ENCODE measurements at places on chromosomes 6 and 20.

DNA sequence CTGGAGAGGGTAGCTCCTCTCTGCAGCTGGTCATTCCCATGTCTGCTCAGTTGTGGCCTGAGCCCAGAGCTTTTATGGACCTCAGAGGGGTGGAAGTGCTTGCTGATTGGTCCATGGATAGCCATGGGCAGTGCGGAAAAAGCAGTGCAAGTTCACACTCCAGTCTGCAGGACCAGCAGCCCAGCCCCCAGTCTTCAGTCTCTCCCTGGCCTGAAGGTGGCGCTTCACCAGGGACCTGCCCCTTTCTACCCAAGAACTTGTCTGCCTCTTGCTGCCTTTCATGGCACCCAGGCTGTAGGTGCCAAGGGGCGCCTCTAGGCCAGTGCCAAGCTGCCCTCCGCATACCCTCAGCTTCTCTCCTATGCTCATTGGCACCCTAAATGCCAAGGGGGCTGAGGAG lies 91.0 kb downstream of the TBXT start:
- DNase-seq = no peak

DNA sequence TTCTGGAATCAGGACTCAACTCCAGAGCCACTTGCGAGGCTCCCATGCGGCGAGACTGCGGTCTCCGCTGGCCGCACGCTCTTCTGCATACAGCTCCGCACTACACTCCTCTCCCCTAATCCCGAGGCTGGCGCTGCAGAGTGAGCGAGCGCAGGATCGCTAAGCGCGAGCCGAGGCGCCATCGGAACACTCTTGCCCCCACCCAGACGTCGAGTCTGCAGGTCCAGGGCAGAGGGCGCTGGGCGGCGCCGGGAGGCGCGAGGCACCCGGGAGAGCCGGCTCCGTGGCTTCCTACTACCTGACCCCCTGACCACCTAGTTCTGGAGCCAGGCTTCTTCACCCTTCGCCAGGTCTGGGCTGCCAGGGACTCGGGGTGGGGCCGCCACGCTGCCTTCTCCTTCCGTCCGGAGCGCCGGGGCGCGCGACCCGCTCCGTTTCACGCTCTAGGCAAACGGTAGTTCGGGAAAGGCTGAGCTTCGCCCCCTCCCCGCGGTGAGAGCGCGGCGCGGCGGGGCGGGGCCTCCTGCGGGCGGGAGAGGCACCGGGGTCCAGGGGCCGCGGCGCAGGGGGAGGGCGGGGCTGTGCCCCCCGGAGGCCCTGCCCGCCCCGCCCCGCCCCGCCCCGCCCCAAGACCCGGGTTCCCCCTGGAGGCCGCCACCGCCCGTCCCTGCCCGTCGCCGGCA lies 5.4 kb upstream of the TUBB2A start:
- peak; percentile 86 for DNase-seq

DNA sequence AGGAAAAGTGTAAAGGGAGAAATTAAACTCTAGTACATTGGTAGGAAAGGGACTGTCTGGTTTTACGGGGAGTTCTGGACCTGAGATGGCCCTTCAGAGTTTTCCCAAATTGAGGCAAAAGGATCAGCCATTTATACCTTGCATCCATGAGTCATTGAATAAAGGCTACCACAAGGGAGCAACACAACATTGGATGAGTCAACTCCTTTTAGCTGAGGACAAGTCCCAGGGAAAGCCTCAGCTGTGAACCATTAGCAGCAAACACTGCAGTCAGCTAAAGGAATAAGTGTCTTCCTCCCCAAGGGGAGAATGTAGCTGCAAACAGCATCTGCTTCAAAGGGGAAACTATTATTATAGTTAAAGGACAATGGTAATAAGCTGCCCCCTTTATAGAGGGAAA lies 468.7 kb upstream of the ID4 start:
- no peak for DNase-seq

DNA sequence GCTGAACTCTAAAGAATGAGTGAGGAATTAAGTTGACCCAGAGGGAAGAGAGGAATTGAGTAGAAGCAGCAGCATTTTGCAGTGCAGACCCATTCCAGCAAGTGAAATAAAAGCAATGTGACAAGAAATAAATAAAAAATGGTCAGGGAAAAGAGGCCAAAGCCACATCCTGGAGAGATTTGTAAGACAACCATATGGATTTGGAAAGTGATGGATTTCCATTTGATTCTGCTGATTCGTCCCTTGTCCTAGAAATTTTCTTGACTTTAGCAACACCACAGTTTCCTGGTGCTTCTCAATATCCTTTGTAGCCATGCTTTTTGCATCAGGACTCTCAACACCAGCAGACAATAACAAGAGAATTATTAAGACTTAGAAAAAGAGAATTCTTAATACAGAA lies 29.8 kb downstream of the ANKEF1 start:
- no peak for DNase-seq

GRCh38 chr20:32205843-32206759 lies 1.4 kb downstream of the PLAGL2 start:
- DNase-seq = no peak

GRCh38 chr6:157879034-157879872 lies 56.2 kb downstream of the SNX9 start:
- no peak for DNase-seq

DNA sequence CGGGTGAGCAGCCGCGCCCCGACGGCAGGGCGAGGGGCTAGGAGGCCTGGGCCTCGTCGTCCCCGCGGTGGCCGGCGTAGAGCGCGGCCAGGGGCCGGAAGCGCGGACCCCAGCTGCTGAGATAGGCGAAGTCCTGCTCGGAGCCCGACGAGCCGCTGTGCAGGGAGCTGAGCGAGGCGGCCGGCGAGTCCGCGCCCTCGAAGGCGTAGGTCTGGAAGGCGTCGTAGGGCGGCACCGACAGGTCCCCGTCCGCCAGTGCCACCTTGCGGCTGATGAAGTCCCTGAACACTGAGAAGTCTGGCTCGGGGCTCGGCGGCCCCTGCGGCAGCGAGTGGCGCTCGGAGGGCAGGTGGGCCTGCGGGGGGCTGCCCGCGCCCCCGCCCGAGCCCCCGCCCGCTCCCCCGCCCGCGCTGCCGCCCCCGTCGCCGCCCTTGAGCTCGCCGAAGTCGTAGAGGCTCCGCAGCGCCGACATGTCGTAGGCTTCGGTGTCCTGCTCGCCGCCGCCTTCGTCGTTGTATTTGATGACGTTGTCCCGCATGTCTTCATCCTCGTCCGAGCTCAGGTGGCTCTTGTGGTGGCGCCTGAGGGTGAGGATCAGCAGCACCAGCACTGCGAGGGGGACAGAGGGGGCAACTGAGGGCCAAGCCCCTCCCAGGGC lies 56.5 kb downstream of the CD40 start:
- DNase-seq = peak; percentile 84

GRCh38 chr6:138550346-138550767 lies 51.1 kb upstream of the NHSL1 start:
- no peak for DNase-seq

GRCh38 chr20:53679597-53680309 lies 86.1 kb upstream of the ZNF217 start:
- no peak for DNase-seq

GRCh38 chr6:131063764-131064272 lies 773 bp upstream of the EPB41L2 start:
- no peak for DNase-seq

GRCh38 chr6:3393836-3394202 lies 63.0 kb downstream of the SLC22A23 start:
- DNase-seq = no peak

Data from HTR-8/SVneo (cell line).